ENCODE measurements at places on chromosomes 7 and 10.

GRCh38 chr10:126057494-126057893, 161.1 kb downstream of the FANK1 start:
- no peak for DNase-seq

DNA sequence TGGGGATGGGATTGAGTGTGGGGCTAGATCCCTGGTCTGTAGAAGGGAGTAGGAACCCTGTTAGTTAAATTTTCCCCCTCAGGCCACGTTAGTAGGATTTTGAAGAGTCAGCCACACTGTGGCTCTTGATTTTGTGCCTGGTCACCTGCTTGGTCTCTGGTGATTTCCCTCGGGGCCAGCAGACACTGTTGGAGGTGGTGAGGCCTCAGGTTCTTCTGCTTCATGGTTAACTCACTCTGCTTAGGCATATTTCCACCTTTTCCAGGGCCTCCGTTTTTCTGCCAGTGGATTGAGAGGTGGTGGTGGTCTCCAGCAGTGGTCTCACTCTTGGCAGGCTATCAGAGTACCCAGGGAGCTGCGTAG, 4.1 kb downstream of the TSPAN14 start:
- DNase-seq: no peak

DNA sequence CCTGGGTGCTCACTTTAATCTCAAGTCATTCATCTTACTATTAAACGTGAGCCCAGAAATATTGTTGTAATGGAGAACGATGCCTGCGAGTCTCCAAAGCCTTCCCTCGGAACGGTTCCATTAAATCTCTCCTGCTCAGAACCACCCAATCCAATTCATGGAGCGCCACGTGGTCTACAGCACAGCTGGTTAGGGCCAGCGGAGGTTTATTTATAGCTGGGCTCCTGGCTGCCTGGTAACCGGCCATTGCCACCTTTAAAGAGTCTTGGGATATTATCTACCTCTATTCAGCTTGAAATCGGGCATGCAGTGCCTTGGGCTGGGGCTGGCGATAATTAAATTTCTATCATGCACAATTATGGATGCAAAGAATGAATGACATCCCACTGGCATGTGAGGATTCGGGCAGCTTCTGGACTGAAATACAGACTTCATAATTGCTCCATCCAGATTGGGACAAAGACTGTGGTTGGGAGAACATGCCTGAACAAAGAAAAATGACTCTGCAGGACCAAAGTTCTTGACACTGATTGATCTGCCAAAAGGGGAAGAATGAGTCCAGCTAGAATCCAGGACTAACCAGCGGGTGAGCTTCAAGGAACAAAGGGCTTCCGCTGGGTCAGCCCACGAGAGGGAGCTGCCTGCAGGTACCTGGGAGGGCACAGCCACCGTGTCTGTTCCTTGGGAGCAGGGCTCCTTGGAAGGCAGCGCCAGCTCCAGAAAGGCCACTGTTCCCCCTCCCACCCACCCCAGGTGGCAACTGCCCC, 7.3 kb downstream of the FAM20C start:
- no peak for DNase-seq

- DNase-seq: no peak
Measured at GRCh38 chr7:153034791-153035190, 275.2 kb downstream of the ACTR3B start.

GRCh38 chr7:44757311-44757710, 8.7 kb downstream of the ZMIZ2 start:
- no peak for DNase-seq

GRCh38 chr7:135843214-135843613, 94.6 kb upstream of the FAM180A start:
- no peak for DNase-seq

- DNase-seq: no peak
Measured at GRCh38 chr10:124723826-124724225, 20.4 kb downstream of the FAM53B start.

DNA sequence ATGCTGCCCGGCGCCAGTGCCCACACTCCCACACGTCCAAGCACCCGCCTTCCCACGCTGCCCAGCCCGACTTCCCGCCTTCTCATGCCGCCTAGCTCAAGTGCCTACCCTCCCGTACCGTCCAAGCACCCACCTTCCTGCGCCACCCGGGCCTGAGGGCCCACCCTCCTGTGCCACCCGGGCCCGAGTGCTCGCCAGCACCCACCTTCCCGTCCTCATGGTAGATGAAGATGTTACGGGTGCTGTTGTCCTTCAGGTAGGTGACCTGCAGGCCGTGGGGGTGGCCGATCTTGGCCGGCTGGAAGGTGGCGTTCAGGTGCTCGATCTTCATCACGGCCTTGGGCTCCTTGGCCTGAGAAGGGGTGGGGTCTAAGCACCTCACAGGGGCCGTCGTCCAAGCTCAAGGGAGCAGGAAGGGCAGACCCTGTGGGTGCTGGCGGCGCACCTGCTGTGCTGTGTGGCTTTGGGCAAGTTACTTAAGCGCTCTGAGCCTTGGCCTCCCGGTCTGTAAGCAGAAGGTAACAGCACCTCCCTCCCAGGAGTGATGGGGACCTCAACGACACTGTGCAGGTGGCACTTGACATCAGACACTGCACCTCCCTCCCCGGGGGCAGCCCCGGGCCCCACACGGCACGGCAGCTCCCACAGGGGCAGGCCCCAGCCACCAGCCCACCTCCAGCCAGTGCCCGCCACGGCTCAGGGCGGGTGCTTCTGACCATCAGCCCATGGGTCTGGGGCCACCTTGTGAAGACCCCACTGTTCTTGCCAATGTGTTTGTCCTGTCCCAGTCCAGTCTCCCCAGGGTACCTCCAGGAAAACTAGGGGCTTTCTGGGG, 27.8 kb downstream of the GET4 start:
- DNase-seq: no peak

DNA sequence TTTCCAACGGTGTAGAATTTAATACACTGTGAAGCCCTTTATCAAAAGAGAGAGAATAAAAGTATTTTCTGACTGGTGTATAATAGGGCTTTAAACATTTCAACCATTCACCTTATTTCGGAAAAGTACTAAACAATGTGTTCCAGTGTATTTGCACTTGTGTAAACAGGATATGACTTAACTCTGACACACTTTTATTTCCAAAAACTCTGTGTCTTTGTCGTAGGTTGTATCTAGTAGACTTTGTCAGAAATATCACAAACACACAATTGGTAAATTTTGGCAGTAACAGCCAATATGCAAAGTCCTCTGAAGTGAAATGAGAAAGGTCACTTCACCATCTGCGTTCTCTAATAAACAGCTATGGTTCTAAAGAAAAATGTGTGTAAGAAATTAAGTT, 10.3 kb upstream of the TSPAN13 start:
- DNase-seq: no peak

DNA sequence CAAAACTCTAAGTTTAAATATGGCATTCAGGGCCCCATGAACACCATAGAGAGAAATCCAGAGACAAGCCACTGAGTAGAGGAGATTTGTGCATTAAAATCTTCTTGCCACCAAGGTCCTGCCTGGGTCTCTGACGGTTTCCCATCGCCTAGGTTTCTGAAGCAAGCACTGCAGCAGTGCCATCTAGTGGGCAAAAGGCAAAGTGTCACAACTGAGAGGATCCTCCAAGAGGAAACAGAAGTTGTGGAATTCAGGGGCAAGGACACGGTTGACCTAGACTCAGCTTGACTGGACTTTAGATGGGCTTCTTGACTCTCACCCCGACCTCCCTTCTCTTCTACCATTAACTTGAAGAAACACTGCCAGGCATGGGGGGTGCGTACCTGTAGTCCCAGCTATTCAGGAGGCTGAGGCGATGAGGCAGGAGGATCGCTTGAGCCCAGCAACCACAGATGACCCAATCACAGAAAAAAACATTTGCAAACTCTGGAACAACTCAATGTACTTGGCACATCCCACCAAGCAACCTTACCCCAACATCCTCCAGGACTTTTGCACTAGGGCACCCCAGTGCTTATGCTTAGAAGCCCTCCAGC, 604.1 kb downstream of the GALNT17 start:
- peak; percentile 48 for DNase-seq

- no peak for DNase-seq
Measured at GRCh38 chr10:77911535-77912123, 14.9 kb downstream of the DLG5 start.

- no peak for DNase-seq
Measured at GRCh38 chr10:84270708-84271107, 25.9 kb downstream of the RGR start.

GRCh38 chr7:26375726-26376174, 84.1 kb downstream of the SNX10 start:
- peak; percentile 56 for DNase-seq

GRCh38 chr10:68684413-68684812, 36.6 kb upstream of the CCAR1 start:
- no peak for DNase-seq

DNA sequence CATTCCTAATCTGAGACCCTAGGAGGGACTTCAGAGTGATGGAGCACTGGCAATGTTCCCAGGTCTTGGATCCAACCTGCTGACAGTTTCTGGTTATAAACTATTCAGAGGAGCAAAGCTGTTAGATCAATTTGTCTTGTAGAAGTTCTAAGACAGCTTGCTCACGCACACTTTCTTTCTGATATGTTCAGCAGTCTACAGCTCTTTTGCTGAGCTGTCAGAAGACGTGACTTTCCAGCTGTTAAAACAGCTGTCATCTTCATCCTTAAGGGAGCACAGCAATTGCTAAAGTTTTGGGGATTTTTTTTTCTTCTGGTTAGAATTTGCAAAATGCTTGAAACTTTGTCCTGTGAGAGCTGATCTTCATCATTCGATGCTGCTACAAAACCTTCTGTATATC, 823.1 kb downstream of the SORCS1 start:
- no peak for DNase-seq
